M059J (cell line): ENCODE measurements at places on chromosomes 7 and 10.

DNA sequence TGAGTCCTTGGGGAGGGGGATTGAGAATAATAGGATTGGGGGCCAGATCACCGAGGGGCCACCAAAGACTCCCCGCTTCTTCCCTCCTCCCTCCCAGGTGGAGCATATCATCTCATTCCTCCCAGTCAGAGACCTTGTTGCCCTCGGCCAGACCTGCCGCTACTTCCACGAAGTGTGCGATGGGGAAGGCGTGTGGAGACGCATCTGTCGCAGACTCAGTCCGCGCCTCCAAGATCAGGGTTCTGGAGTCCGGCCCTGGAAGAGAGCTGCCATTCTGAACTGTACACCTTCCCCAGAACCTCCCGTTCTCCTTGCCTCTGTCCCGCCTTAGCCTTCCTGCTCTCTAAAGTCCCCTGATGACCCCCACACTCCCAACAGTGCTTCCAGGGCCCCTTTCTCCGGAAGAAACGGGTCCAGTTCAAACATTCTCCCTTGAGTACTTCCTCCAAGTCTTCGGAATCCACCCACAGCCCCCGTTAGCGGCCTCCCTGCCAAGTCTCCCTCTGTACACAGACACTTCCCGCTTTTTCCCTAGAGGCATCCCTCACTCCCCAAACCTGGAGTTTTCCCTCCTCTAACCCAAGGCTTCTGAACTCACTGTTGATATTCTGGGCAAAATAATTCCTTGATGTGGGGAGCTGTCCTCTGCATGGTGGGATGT, 4.1 kb downstream of the FBXO24 start:
- no peak for DNase-seq

DNA sequence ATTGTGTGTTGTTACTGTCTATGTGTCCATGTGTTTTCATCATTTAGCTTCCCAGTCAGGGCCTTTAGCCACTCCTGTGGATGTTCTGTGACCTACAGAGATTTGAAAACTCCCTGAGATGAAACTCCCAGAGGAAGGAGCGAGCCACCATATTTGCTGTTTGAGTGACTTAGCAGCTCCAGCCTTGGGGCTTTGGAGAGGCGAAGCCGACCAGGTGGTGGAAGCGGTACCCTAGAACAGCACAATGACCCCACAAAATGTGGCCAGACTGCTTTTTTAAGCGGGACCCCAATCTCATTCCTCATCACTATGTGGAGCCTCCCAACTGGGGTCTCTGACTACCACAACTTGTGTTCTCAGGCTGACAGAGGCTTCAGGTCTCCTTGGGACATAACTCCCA, 323.9 kb upstream of the KCND2 start:
- no peak for DNase-seq

DNA sequence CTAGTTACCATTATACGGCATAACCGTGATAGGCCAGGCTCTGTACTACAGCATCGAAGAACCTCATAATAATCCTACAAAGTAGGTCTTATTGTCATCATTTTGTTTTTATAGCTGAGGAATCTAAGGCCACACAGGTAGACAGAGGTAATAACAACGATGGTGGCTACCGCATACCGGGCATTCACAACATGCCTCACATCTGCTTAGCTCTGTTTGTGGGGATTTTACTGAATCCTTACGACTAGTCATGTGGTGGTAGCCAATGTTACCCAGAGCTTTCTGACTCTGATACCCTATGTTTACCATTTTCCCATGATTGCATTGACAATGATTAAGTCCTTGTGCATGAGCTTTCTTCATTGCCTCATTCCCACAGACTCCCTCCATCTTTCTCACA, 269.4 kb downstream of the TCF7L2 start:
- no peak for DNase-seq

GRCh38 chr10:6888434-6888833, 308.4 kb upstream of the PRKCQ start:
- no peak for DNase-seq

DNA sequence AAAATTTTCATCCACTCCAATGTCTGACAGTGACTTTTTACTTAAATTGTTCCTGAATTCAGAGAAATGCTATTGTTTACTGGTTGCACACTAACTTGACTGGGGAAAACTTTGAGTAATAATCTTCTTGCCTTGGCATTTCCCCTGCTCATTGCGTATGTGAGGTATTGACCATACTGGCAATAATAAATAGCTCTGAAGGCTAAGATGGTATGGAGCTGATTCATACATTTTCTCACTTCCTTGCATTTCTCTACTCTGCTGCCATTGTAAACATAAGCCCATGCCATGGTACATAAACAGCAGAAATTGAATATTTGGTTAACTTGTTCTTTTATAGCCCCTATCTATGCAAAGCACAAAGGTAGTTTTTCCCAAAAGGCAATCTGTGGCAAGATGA, 290.0 kb downstream of the RNLS start:
- DNase-seq = no peak

- DNase-seq = peak; percentile 11
Observed at GRCh38 chr10:77036993-77037734, 600.4 kb downstream of the KCNMA1 start.

GRCh38 chr10:107576746-107577145, 412.2 kb upstream of the SORCS1 start:
- DNase-seq = peak; percentile 61

GRCh38 chr10:21650353-21650752, 116.3 kb downstream of the MLLT10 start:
- DNase-seq = no peak

- peak; percentile 95 for DNase-seq
Observed at GRCh38 chr7:41930538-41931262, 227.8 kb upstream of the INHBA start.

GRCh38 chr10:87505366-87506111, 846 bp downstream of the MINPP1 start:
- peak; percentile 70 for DNase-seq

GRCh38 chr7:140079121-140079536, 16.4 kb upstream of the PARP12 start:
- peak; percentile 84 for DNase-seq

GRCh38 chr7:17689361-17689902, 250.9 kb downstream of the SNX13 start:
- DNase-seq = peak; percentile 29

DNA sequence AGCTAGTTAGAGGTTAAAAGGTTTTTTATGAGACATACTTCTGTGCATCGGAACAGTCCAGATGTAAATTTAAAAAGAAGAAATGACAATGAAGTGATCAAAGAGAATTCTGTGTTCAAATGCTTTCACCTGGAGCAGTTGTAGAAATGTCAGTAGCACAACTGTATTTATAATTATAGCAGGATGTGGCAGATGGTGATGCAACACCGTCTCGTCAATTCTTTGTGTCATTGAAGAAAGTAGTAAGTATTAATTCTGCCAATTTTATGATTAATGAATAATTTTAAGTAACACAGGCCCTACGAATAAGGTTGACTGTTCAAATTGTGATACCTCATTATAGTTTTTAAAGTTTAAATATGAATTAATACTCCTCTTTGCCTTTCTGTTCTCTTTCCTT, 171.1 kb downstream of the ADK start:
- no peak for DNase-seq

- no peak for DNase-seq
Observed at GRCh38 chr10:101091546-101092290, 29.9 kb downstream of the KAZALD1 start.

- DNase-seq = no peak
Observed at GRCh38 chr7:19262826-19263225, 117.6 kb upstream of the FERD3L start.
